Sciatic nerve (tissue), 2 donors: ENCODE measurements at places on chromosomes 12 and 14. TPM values are rescaled to one million over a fixed set of nuclear protein-coding genes. Genes with fewer than 3 reads are reported as not detected.

- no peak for DNase-seq
Observed at GRCh38 chr14:88962356-88962755, 137.9 kb downstream of the TTC8 start.

GRCh38 chr12:62252576-62252975, 7.6 kb upstream of the USP15 start:
- no peak for DNase-seq

DNA sequence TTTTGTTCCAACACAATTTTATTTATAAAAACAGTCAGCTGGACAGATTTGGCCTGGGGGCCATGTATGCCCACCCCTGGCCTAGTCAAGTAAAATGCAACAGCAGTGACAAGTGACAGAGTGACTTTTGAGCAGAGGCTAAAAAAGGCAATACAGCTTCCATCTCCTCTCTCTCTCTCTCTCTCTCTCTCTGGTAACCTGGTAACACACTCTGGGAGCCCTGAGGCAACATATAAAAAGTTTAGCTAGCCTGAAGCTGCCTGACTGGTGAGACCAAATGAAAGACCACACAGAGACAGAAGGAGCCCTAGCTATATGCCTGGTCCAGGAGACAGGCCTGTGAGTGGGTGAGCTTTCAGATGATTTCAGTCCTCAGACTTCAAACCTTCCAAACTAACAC, 105.4 kb downstream of the DENND5B start:
- no peak for DNase-seq

GRCh38 chr12:64679487-64680001, 69.2 kb downstream of the RASSF3 start:
- DNase-seq = peak; percentile 68

CHGA gene
- total RNA-seq = not detected
